ENCODE measurements at places on chromosomes 7 and 10. TPM values are rescaled to one million over a fixed set of nuclear protein-coding genes. Genes with fewer than 3 reads are reported as not detected.
A peak's percentile ranks its signal among the peaks of the same experiment; 100 is the strongest.

The STK32C gene
- 16.0 TPM for total RNA-seq

The RAPGEF5 gene
- total RNA-seq: 128 TPM

The NKX1-2 gene
- not detected for total RNA-seq

The RHOBTB1 gene
- total RNA-seq: 10.2 TPM

The CLCN1 gene
- 0.34 TPM for total RNA-seq

The GPR85 gene
- total RNA-seq: not detected

The CAV1 gene
- total RNA-seq: 15.9 TPM

The TSPAN13 gene
- total RNA-seq: 148 TPM

The TRIM73 gene
- total RNA-seq: 1.7 TPM

The FOXI2 gene
- total RNA-seq: not detected

- H3K4me3 ChIP-seq: no peak overlapping the region
- H3K27ac ChIP-seq: no peak overlapping the region
- no peaks in the 10 kb centered on the region for H3K27me3 ChIP-seq
- no peak for DNase-seq
- H3K4me1 ChIP-seq: no peaks in the 10 kb centered on the region
Measured at GRCh38 chr7:55212176-55212575, 153.0 kb upstream of the LANCL2 start.

- no peaks in the 10 kb centered on the region for H3K36me3 ChIP-seq
- DNase-seq: no peak
- H3K27me3 ChIP-seq: peaks cover 32% of the 10 kb centered on the region
- no peak overlapping the region for H3K4me3 ChIP-seq
- no peaks in the 10 kb centered on the region for H3K4me1 ChIP-seq
Measured at GRCh38 chr7:36509962-36510361, 120.3 kb downstream of the ANLN start.

DNA sequence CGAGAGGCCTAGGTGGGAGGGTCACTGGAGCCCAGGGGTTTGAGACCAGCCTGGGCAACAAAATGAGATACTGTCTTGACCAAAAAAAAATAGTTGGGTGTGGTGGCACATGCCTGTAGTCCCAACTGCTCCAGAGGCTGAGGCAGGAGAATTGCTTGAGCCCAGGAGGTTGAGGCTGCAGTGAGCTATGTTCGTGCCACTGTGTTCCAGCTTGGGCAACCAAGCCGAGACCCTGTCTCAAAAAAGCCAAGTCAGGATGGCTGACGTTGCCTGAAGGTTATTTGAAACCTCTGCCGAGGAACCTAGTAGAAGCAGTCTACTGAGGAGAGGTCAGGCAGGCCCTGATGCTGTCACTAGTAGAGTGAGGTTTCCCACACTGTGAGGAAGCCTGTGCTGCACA, 22.8 kb downstream of the DNAJB6 start:
- peaks cover 19% of the 10 kb centered on the region for H3K4me1 ChIP-seq
- no peak for DNase-seq
- H3K36me3 ChIP-seq: peaks cover 58% of the 10 kb centered on the region
- no peak overlapping the region for H3K27ac ChIP-seq

- DNase-seq: no peak
- H3K27me3 ChIP-seq: no peaks in the 10 kb centered on the region
- H3K4me3 ChIP-seq: no peak overlapping the region
- no peak overlapping the region for H3K27ac ChIP-seq
Measured at GRCh38 chr7:106629516-106629915, 31.4 kb downstream of the CCDC71L start.

GRCh38 chr7:46099076-46099475, 178.0 kb upstream of the IGFBP3 start:
- DNase-seq: no peak
- H3K36me3 ChIP-seq: no peaks in the 10 kb centered on the region
- no peaks in the 10 kb centered on the region for H3K27me3 ChIP-seq
- peaks cover 17% of the 10 kb centered on the region for H3K4me1 ChIP-seq
- H3K4me3 ChIP-seq: no peak overlapping the region
- peak overlapping the region; percentile 66 for H3K27ac ChIP-seq

- H3K36me3 ChIP-seq: no peaks in the 10 kb centered on the region
- DNase-seq: no peak
- peaks cover 12% of the 10 kb centered on the region for H3K4me1 ChIP-seq
- H3K27me3 ChIP-seq: no peaks in the 10 kb centered on the region
Measured at GRCh38 chr7:116162992-116163391, 47.3 kb upstream of the TES start.

- H3K36me3 ChIP-seq: no peaks in the 10 kb centered on the region
- no peaks in the 10 kb centered on the region for H3K4me1 ChIP-seq
- H3K27me3 ChIP-seq: no peaks in the 10 kb centered on the region
- no peak for DNase-seq
Measured at GRCh38 chr7:72413886-72414285, 1.7 kb upstream of the CALN1 start.

DNA sequence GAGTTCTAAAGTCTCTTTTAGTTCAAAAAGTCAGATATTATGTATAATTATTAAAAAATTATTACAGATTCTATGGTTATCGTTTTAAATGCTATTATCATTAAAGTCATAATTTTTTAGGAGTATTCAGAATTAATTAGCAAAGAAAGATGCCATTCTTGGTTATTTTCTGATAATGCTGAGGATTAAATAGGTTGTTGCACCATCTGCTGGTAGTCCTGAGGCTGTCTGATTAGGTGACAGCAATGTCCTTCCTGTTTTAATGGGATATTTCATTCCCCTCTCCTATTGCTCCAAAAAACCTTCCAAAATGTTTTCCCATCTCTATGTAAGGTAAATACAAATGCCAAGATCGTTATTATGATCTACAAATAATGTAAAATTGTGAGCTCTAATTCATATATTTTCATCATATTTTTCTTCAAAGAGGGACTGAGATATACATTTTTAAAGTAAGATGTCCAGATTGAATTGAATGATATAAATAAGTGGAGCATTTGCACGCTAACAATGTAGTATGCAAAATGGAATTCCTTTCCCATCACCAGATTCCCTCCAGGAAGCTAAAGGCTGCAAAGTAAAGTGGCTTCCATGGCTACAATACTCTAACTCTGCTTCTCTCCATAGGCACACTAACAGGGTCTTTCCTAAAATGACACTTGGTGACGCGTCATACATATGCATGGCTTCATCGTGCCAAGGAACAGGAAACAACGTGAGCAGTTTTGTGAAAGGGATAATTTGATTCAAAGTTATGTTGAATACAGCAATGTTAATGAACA, 58.8 kb upstream of the AKR1E2 start:
- peak overlapping the region; percentile 89 for H3K27ac ChIP-seq
- H3K4me3 ChIP-seq: no peak overlapping the region
- DNase-seq: peak; percentile 30
- no peaks in the 10 kb centered on the region for H3K27me3 ChIP-seq
- peaks cover 42% of the 10 kb centered on the region for H3K36me3 ChIP-seq
- H3K4me1 ChIP-seq: peaks cover 75% of the 10 kb centered on the region

DNA sequence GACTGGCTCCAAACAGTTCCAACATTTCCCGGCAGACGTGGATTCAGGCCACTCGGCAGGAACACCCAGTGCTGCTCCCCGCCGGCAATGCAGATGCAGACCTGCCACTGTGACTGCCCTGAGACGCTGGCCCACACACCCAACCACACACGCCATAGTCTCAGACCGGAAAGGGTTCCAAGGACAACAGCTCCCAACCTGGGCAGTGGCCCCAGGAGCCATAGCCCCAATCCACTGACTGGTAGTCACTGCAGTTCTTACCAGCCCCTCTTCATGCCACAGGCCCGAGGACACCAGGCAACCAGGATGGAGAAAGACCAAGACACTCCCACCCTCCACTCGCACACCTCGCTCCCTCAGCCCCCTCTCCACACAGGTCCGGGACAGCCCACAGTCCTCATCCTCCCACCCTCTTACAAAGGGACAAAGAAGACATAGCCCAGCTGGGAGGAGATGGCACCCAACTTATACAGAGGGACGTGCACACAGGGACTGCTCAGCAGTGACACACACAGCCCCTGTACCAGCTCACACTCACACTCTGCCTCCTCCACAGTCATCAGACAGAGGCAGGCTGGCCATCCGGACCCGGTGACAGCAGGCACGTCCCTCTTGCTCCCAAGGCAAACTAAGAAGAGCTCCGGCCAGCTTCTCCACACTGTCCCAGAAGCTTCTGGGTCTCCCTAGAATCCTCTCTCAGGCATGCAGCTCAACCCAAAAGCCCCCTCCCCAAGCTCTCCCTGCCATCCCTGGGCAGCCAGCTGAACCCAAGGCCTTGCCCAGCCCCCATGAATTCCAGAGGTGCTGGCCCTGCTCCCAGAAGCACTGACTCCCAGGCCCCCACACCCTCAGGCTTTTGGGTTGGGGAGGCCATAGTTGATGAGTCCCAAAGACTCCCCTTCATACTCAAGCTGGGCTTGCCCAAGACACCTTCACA, 24.8 kb downstream of the KCNH2 start:
- no peak overlapping the region for H3K27ac ChIP-seq
- no peak overlapping the region for H3K4me3 ChIP-seq
- no peaks in the 10 kb centered on the region for H3K36me3 ChIP-seq
- H3K4me1 ChIP-seq: no peaks in the 10 kb centered on the region

DNA sequence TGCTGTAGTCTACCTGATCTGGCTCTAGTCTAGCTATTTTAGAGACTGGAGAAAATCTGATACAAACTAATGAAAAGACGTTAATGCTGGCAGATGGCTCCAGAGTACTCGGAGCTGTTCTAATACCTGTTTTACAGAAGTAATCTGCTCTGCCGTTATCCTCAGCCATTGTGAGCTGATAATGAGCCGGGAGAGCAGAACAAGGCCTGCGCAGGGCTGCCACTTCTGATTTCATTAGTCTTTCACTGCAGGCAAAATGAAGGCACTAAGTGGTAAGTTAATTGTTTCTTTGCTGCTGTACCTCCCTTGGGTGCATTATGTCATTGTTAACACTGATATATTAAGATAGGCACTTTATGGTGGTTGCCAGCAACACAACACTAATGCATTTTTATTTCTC, 456.4 kb upstream of the PFKP start:
- no peaks in the 10 kb centered on the region for H3K27me3 ChIP-seq
- no peaks in the 10 kb centered on the region for H3K4me1 ChIP-seq
- H3K27ac ChIP-seq: no peak overlapping the region
- no peak overlapping the region for H3K4me3 ChIP-seq

- peak; percentile 28 for DNase-seq
- H3K4me1 ChIP-seq: peaks cover 23% of the 10 kb centered on the region
- no peaks in the 10 kb centered on the region for H3K27me3 ChIP-seq
- peaks cover 5% of the 10 kb centered on the region for H3K36me3 ChIP-seq
- no peak overlapping the region for H3K4me3 ChIP-seq
Measured at GRCh38 chr10:5595994-5596471, 70.4 kb downstream of the ASB13 start.

- H3K4me1 ChIP-seq: no peaks in the 10 kb centered on the region
- H3K4me3 ChIP-seq: no peak overlapping the region
- H3K36me3 ChIP-seq: no peaks in the 10 kb centered on the region
- H3K27me3 ChIP-seq: no peaks in the 10 kb centered on the region
Measured at GRCh38 chr10:61701706-61702105, 39.0 kb downstream of the CABCOCO1 start.

GRCh38 chr10:76428551-76429367, 997.3 kb downstream of the LRMDA start:
- H3K27me3 ChIP-seq: no peaks in the 10 kb centered on the region
- DNase-seq: no peak
- no peak overlapping the region for H3K27ac ChIP-seq
- H3K36me3 ChIP-seq: no peaks in the 10 kb centered on the region
- no peaks in the 10 kb centered on the region for H3K4me1 ChIP-seq
- H3K4me3 ChIP-seq: no peak overlapping the region

DNA sequence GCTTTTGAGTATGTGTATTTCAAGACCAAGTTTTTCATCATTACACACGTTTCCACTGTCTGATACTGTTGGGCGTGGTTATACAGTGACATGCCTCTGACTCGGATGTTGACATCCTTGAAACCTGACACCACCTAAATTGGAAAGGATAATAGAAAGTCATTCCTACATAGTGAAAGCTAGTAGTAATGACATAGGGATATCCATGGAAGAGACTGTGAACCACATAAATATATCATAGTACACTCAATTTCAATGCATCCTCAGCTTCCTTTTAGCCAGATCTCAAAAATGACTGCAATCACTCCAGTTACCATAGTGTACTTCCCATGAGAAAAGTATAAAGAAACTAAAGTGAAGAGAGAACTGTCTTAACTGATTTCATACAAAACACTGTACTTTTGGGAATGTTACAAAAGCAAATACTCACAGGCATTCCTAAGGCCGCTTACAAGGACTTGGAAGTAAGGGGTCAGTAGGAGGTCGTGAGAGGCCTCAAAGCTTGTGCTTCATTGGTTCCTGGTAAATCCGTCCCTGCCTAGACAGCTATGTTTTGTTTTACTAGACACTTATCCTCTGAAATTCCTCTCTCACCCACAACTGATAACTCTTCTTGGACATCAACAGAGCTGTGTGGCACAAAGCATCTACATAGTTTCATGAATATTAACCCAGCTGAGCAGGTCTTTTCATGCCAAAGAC, 71.8 kb upstream of the VWDE start:
- no peaks in the 10 kb centered on the region for H3K36me3 ChIP-seq
- no peaks in the 10 kb centered on the region for H3K27me3 ChIP-seq
- no peak overlapping the region for H3K4me3 ChIP-seq
- H3K27ac ChIP-seq: no peak overlapping the region
- DNase-seq: no peak

DNA sequence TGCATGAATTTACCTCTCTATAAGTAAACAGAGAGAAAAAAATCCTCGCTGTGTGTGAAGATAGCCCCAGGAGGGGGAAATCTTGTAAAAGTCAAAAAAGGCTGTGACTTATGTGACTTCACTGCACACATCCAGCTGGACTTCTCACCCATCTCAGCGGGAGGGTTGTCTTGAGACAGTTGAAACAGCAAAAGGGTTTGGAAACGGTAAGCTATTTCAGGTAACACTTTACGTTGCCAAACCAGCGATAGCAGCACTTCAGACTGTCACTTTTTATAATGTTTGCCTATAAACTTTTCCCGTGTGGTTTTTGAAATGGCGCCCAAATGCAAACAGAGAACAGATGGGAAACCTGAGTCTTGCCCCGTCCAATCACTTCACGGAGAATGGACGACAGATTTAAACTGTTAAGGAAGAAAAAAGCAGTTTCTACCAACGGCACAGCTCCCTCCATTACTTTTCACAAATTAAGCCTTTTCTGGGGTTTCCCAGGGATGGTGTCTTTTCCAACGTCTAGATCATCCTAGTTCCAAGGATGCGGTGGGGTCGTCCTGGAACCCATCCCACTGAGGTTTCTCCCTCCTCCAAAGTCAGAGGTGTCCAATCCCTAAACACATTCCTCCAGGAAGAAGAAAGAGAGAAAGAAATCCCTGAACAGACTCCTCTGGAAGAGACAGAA, 25.2 kb downstream of the FGFR2 start:
- H3K4me1 ChIP-seq: peaks cover 8% of the 10 kb centered on the region
- H3K4me3 ChIP-seq: no peak overlapping the region
- DNase-seq: no peak
- peaks cover 4% of the 10 kb centered on the region for H3K36me3 ChIP-seq
- no peak overlapping the region for H3K27ac ChIP-seq
